Cortex of kidney (tissue), 1 donor: ENCODE measurements at places on chromosomes 7 and 10.

GRCh38 chr10:62772186-62772974 is 32.1 kb upstream of the ADO start:
- DNase-seq = no peak

DNA sequence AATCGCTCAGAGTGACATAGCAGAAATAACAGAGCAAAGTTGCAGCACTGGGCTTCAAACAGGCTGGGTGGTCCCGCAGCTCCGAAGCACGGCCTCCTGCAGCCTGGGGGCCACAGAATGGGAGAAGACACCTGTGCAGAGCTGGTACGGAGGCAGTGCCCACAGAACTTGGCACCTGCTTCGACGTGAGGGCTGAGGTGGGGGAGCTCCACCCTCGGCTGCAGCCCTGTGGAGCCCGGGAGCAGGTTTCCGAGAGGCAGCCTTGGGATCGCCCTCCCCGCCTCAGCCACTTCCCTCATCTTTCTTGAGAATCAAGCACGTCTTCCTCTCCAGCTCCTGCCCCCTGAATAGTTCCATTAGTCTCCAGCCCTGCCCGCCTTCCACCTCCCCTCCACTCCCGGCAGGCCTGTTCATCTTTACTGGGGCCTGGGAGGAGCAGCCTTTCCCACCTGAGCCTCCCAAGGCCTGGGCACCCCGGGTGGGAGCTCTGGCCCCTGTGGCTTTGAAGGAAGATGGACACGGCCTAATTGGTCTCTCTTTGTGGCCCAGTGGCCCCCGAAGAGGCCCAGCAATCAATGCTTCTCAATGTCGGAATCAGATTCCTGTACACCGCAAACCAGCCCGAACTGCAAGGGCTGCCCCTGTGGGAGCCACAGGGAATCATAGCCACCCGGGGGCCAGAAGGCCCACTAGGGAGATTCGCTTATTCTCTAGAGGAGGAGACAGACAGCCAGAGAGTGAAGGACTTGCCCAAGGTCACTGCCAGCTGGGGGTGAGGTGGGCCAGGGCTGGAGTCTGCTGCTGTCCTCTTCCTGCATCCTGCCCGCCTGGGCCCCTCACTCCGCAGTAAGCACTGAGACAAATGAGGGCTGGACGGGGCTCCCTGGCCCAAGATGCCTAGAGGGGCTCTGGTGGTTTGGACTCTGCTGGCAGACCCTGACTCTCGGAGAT is 17.0 kb upstream of the PCBD1 start:
- no peak for DNase-seq

- DNase-seq = no peak
Measured at GRCh38 chr7:47683485-47683898, 101.6 kb upstream of the TNS3 start.

DNA sequence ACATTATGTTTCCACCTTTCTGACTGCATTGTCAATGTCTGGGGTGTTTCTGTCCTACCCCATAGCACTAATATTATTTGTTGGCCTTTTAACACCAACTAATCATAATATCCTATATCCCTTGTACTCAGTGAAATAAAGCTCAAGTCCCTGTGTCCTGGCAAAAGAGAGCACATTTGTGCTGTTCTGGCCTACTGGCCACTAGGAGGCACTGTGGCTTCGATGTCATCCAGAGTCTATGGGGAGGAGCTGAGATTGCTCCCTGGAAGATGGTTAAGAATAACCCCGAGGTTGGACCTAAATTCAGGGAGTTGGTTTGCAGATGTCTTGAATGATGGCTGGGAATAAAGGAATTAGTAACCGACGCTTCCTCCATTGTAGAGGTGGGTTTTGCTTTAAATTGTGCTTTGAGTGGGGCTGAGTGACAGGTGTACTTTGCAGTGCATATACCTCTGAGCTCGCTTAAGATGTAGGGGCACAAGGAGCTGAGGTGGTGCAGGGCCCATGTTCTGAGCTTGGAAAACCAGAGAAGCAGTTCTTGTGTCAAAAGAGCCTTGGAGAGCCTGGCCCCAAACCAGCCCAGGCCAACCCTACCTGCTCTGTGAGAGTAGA is 191.2 kb upstream of the PRSS1 start:
- no peak for DNase-seq

DNA sequence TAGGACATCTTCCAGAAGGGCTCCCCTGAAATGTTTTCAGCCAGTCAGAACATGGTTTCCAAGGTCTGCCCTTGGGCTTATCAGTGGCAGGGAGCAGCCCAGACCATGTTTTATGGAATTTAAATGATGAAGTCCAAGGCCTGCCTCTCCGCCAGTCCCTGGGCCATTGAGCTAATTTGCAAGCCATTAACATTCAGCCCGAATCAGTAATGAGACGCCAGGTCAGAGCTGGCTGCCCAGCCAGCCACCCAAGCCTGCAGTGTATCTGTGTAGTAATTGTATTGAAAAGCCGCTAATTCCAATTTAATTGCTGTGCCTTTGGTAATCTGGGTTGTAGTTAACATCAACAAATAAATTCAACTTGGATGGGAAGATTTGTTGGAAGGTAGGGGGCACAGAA is 131.4 kb downstream of the PAXIP1 start:
- no peak for DNase-seq

DNA sequence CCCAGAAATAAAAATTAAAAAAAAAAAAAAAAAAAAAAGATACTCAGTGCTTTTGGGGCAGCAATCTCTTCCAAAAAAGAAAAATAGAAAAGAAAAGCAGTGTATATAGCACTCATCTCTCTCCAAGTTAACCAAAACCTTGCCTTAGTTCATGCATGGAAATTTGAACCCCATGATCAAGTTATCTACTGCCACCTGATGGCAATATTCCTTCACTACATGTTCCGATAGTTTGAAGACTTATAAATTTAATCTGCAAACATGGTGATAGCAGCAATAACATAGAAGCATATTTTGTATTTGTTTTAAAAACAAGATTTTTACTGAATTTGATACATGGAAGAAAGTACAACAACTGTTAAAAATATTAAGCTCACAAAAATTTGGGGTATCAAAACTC is 48.6 kb upstream of the SLIT1 start:
- DNase-seq = no peak

DNA sequence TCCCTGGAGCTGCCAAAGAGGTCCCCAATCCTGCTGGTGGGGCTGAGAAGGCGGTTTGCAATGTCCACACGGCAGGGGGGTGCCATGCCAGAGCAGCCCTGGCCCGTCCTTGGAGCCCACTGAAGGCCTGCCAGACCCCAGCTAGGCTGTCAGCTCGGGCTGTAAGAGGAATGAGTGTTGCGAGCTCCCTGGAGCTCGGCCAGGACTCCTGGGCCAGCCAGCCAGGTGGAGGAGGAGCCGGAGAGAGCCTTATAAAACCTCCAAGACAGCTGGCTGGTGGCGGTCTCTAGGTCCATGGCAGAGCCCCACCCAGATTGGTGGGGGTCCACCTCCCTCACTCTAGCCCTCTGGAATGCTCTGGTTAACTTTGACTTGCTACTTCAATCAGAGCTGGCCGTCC is 55.1 kb upstream of the CALN1 start:
- no peak for DNase-seq

DNA sequence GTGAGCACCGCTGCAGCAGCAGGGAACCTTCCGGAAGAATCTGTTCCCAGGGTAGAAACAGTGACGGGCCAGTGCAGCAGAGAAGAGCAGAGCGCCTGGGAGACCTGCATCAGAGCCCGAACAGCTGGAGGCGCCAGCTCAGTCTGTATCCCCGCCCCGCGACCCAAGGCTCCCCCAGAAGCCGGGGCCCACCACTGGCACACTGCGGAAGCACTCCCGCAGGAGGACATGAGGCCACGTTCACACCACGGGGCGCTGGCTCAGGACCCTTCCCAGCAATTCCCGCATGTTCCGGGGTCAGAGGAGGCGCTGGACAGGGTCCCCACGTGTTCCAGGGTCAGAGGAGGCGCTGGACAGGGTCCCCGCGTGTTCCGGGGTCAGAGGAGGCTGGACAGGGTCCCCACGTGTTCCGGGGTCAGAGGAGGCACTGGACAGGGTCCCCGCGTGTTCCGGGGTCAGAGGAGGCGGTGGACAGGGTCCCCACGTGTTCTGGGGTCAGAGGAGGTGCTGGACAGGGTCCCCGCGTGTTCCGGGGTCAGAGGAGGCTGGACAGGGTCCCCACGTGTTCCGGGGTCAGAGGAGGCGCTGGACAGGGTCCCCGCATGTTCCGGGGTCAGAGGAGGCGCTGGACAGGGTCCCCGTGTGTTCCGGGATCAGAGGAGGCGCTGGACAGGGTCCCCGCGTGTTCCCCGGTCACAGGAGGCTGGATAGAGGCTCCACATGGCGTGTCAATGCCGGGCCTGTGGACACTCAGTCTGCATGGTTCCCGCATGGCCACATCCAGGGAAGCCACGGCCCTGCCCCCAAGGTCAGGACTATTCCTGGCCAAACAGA is 117.6 kb downstream of the MAD1L1 start:
- no peak for DNase-seq

- no peak for DNase-seq
Measured at GRCh38 chr7:84200859-84201258, 6.3 kb upstream of the SEMA3A start.

GRCh38 chr7:151232917-151233701 is 826 bp downstream of the CHPF2 start:
- no peak for DNase-seq
